ENCODE measurements at places on chromosomes 11 and 22.

DNA sequence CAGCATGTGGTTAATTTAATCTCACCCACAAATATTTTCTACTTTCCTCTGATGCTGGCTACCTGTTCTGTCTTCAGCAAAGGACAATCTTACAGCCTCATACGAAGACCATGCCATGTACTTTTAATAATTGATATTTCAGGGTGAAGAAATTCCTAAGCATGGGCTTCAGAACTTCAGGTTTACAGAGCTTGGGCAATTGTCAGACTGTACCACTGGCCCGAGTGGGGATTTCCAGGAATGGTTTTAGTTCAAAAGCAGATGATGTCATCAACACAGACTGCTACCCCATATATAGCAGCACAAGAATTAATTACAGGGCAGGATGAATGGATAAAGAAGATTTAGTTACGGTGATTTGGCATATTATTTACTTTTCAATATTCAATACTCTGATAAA is 171.8 kb downstream of the ETS1 start:
- DNase-seq = no peak

DNA sequence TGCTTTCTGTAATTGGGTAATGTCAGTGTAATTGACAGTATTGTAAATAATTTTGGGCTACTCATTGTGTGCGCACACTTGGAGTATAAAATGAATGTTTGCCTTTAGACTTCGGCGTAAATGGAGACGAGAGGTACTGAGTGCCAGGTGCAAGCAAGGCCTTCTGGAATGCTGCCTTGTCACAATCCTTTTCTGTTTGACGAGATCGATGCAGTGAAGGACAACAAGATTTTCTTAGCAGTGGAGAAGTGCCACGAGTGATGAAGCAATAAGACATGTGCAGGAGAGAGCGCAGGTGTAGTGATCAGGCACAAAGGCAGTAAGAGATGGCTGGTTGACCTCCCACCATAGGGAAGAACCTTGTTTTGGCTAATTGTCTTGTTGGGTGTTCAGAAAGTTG is 67.5 kb downstream of the DDX10 start:
- DNase-seq = no peak

DNA sequence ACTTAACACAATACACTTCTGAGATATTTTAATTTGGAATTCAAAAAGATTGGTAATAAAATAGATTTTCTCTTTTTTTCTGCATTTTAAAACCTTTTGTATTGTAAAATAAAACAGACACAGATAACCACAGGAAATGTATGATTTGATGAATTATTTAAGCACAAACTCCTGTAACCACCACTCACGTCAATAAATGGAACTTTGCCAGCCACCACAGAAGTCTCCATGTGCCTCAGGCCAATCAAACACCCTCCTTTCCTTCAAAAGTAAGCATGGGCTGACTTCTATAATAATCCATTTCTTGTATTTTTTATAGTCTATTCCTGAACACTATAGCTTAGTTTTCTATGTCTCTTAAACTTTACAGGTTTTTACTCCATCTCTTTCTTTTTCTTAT is 721.7 kb downstream of the DLG2 start:
- no peak for DNase-seq

GRCh38 chr22:22720724-22721261 is 76.4 kb downstream of the GGTLC2 start:
- peak; percentile 2 for DNase-seq

GRCh38 chr11:26331911-26332571 is at the start of gene ANO3:
Gene ANO3 (plus strand): TSS chr11:26332130. CDS start chr11:26332276, 146 bp downstream.
- DNase-seq = peak; percentile 4

- DNase-seq = no peak
These were observed 96.6 kb upstream of the TMEM45B start for GRCh38 chr11:129719037-129719436.

All from activated CD4-positive, alpha-beta T cell treated with anti-CD3 and anti-CD28 coated beads, Interleukin-2, amount 50 U/mL, for 48 hours (primary cell).